NCI-H460 (cell line): ENCODE measurements at places on chromosomes 4 and X. TPM values are rescaled to one million over a fixed set of nuclear protein-coding genes. Genes with fewer than 3 reads are reported as not detected.

GRCh38 chr4:123412091-123412505 lies 15.5 kb downstream of the SPRY1 start:
- DNase-seq, result no peak

DNA sequence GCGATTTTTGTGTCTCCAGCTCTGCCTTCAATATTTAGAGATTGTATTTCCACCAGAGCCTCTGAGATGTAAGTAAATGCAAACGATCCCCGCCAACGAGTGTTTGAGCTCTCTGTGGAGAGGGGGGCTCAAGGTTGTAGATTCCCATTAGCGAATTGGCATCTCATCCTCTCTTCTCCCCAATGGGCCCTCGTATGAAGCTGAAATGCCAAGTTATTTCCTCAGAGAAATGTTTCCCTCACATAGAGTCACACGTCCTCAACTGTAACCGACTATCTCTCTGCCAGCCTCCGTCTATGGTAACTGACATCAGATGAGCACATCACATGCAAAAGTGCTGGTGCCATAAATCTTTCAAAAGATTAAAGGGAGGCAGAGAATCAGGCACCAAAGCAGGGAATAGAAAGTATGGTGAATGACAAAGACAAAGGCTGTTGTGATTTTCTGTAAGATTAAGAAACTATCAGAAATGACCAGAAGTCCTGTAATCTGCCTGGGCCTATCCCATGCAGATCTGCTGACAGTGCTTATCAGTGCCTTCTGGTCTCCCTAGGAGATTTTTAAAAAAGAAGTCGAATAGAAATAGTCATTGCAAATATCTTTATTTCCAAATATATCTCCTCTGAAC lies 157.1 kb downstream of the PDGFRA start:
- no peak for DNase-seq

GRCh38 chrX:54785901-54786300 lies 12.2 kb downstream of the ITIH6 start:
- DNase-seq, result no peak

DNA sequence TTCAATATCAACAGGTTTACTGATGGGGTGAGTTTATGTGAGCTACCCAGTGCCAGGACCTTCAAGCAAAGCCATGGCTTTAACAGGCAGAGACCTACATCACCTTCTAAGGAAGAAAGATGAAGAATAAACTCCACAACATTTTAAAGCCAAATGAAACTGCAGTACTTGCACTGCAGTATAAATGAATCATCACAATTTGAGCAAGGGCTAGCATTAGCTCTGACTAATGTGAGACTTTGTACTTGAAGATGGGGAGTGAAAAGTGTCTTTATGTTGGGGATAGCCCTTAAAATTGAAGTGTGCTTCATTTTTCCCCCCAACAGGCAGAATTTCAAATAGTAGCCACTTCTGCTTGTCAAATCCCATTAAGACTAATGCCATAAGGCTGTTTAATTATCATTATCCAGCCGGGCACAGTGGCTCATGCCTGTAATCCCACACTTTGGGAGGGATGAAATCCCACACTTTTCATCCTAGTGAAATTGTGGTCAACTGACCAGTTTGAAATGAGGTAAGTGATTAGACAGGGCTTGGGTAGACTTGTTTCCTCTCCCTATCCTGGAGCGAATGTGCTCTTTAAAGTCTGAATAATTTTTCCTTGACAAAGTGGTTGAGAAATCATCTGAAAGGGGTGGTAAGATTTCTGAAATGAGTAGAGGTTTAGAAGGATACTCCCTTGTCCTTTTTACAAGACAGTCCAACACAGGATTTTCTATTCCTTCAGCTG lies 27.2 kb upstream of the GPR34 start:
- no peak for DNase-seq

DNA sequence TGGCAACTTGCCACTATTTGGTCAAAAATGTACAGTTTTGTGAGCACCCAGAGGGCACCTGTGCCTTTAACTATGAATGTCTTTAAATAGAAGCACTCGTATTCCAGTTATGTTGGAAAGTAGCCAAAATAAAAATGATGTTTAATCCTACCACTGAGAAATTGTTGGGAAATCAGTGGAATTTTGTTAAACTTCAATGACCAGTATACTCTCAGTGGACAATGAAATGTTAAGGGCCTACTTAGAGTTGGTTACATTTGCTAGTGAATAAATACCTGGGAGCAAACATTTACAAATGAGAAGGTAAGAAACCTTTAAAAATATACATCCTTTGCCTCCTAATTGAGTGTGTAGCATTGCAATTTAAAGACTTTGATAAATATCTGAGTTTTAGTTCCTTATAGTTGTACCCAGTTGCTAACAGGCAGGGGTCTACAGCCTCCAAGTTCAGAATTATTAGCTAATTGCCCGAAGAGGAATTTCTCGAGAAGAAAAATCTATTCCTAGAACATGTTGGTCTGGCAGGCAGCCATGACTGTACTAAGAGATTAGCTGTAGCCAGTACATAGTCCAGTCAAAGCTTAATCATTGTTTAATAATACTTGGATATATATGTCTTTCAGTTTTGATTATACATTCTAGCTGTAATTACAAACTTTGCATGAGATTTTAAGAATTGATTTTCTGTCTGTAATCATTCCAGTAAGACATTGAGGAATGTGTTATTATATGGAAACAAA lies 93.2 kb downstream of the IL1RAPL2 start:
- no peak for DNase-seq

GRCh38 chrX:53082773-53083616 lies 828 bp downstream of the TSPYL2 start:
- DNase-seq, result no peak

DNA sequence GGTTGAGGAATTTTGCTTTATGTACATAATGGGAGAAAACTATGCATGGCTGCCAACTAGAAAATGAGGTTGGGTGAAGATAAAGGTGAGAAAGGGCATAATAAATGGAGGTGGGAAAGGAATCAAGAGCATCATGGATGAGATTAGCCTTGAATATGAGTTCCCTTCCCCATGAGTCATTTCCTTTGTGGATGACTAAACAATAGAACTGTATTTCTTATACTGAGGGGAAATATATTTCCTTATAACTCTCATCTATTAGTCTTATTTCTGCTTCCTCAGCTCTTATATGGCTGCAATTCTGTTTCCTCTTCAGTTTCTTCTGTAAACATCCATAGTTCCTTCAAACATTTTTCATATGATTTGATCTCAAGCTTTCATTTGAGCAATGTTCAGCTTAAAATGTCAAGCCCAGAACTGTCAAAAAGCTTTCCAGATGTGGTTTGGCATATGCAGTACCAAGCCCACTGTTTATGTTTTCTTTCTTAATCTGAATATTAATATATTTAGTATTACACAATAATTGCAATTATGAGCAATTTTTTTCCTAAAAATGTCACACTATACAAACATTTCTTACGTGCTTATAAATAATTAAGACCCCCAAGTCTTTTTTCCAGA lies 100.7 kb upstream of the GRPR start:
- DNase-seq, result no peak

GRCh38 chr4:8471211-8471875 lies 30.8 kb downstream of the TRMT44 start:
- DNase-seq, result no peak

- DNase-seq, result no peak
Observed at GRCh38 chrX:77945910-77946545, 23.4 kb downstream of the PGAM4 start.

- DNase-seq, result no peak
Observed at GRCh38 chr4:45910511-45910910, 213.3 kb downstream of the GABRG1 start.

GRCh38 chrX:55710701-55711100 lies 6.8 kb upstream of the RRAGB start:
- DNase-seq, result no peak

DNA sequence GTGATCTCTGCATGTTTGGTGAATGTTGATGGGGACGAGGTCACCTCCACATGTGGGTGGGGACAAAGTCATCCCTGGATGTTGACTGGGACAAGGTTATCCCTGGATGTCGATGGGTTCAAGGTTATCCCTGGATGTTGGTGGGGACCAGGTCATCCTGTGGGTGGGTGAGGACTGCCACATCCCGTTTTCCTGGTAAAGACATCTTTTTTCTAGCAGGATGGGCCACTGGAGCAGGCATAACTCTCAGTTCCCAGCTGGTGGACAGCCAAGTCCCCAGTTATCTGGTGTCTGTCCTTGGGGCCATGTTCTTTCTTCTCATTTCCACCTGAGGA lies 28.3 kb upstream of the PLCXD1 start:
- no peak for DNase-seq

DNA sequence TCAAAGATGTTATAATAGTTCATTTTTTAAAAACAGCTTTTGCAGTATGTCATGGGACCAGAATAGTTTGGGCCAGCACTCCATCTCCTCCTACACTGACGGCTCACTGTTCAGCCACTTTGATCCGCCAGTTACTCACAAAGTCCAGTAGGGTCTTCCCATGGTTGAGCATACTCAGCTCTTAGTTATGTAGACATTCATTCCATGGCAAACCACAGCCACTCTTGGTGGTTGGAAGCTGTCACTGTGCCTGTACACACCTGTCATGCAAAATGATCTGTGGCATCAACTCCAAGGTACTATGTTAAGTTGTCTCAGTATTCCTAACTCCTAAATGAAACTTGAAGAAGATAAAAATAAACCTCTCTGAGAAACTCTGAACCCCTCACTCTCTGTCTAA lies 127.2 kb downstream of the NR3C2 start:
- no peak for DNase-seq

Gene DMD
- 3.9 and 4.4 TPM in 2 replicates for total RNA-seq

Gene COPS4
- 40.4 and 55.3 TPM in 2 replicates for total RNA-seq

Gene TBX22
- not detected in 2 replicates for total RNA-seq

Gene ZMAT1
- 2.0 and 2.3 TPM in 2 replicates for total RNA-seq

Gene OTUD6A
- total RNA-seq, result not detected in 2 replicates

Gene PLAC8
- total RNA-seq, result 9.7 and 9.9 TPM in 2 replicates

Gene AFF2
- not detected in 2 replicates for total RNA-seq

Gene SERTM2
- total RNA-seq, result not detected in 2 replicates

Gene HTR2C
- total RNA-seq, result not detected in 2 replicates

Gene MAGEB6B
- not detected in 2 replicates for total RNA-seq

Gene TMEM144
- total RNA-seq, result 229 and 236 TPM in 2 replicates

Gene TMEM271
- not detected in 2 replicates for total RNA-seq

Gene OTOP1
- not detected in 2 replicates for total RNA-seq
